GM12864 (cell line): ENCODE measurements at places on chromosomes 2 and 18.

DNA sequence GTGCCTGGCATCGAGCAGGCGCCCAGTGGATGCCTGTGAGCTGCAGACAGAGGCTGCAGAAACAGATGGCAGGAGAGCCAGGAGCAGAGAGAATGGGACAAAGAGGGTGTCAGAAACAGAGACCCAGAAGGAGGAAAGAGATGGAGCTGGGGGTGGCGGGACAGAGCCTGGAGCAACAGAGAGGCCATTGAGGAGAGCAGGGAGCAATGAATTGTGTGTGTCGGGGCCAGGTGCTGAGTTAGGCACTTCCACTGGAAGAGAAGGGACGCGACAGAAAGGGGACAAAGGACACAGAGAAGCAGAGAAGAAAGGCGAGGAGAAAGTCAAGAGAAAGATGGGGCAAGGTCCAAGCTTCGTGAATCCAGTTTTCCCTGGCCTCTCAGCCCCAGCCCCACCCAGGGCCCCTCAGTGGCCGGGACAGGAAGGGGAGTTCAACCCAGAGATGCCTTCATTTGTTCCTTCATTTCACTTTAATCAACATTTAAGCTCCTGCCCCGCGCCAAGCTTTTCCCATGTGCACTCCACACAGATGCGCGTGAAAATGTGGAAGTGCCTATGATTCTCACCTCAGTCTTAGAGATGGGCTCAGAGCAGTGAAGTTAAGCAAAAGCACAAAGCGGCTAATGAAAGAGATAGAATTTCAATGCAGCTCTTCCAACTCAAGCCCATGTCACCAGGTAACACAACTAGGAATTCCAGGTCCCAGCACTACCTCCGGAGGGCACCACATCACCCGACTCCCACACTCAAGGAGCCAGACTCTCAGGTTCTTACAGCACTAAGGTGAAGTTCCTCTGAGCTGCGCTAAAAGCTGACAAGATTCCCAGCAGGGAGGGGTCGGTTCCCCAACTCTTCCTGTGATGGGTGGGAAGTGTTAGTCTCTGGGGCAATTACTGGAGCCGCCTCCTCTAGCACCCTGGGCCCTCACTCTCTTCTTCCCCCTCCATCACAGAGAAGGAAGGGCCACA is 55.1 kb downstream of the TNS1 start:
- no peak for DNase-seq

DNA sequence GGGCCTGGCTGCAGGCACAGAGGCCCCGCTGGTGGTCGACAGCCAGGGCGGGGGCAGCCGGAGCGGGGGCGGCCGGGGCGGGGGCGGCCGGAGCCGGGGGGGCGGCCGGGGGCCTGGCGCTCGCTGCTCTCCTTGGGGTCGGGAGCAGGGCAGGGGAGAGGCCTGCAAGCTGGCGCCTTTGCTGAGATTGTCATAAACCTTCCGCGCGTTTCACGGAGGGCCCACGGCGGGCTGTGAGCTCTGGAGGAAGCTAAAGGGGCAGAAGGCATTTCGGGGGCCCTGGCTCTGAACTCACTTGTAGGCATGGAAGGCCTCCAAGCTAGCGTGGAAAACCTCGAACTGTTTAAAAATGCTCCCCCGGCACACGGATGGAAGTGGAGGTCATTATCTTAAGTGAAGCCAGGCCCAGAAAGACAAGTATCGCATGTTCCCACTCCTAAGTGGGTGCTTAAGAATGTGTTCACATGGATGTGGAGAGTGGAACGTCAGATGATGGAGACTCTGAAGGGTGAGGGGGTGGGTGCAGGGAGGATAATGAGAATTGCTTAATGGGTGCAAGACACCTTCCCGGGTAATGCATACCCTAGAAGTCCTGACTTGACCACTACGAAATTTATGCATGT is 629 bp downstream of the PRELID3A start:
- DNase-seq, result no peak

DNA sequence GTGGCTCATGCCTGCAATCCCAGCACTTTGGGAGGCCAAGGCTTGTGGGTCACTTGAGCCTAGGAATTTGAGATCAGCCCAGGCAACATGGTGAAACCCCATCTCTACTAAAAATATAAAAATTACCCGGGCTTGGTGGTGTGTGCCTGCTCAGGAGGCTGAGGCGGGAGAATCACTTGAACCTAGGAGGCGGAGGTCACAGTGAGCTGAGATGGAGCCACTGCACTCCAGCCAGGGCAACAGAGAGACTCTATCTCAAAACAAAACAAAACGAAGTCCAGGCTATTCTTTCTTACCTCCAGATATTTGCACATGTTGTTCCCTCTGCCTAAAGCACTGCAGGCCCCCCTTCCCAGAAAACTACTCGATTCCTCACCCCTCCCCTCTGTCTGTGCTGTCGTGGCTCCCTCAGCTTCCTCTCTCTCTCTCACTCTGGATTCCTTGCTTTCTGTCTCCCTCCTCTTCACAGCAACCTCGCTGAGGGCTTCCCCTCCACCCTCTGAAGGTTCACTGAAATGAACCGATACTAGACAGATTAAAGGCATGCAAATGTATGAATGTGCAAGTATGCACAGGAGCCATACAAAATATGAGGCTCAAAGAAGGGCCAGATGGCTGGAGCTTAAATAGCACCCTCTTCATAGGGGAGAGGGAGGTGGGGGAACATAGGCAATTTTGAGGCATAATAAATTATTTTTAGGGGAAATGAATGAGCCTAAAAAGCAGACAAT is 18.5 kb downstream of the TMEM177 start:
- no peak for DNase-seq

GRCh38 chr2:121608367-121608766 is 40.9 kb downstream of the CLASP1 start:
- DNase-seq, result no peak

DNA sequence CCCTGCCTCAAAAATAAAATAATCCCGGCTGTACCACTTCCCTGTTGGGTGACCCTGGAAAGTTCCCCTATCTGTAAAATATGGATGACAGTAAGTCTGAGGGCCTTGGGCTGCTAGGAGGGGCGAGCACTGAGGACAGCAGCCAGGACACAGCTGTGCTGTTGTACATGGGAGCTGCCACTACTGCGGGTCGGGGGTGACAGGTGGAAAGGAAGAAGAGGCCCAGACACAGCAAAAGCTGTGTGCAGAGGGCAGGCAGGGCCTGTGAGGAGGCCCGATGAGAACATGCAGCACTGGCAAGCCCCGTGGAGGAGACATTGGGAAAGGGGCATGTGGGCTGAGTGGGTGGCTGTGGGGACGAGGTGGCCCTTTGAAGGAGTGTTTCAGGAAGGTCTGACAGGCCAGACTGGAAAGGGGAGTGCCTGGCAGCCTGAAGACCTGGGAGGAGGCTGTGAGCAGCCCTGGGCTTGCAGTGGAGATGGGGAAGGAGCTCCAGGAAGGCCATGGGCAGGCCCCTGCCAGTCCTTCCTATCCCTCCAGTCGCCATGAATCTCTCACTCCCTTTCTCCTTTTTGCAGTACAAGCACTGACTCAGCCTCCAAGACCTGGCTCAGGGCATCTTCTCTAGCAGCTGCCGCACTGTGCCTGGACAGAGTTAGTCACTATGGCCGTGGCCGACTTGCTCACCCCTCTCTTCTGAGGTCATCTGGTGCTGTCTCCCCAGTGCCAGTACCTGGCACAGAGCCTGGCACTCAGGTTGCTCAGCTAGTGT is 28.9 kb upstream of the SEMA4C start:
- no peak for DNase-seq

- no peak for DNase-seq
Measured at GRCh38 chr2:130834091-130834930, 2.4 kb upstream of the ARHGEF4 start.

DNA sequence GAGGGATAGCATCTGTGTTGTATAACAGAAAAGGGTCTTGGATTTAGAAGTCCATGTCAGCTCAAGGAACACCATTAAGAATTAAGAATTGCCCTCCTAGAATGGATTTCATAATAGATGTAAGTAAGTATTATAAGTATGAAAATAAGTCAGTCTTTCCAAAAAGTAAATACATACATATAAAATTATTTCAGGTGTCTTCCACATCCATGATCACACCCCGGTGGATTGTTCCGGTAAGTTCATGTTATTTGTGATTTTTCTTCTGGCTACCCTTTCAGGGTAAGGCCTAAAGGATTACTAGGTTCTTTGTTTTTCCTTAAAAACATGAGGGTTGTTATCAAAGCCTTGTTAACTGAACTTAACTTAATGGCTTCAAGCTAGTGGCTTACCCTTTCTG is 55.9 kb downstream of the TMEM185B start:
- DNase-seq, result no peak

- no peak for DNase-seq
Measured at GRCh38 chr18:32771871-32772580, 797 bp downstream of the KLHL14 start.

GRCh38 chr18:76678248-76678647 is 144.1 kb upstream of the ZNF236 start:
- DNase-seq, result no peak

GRCh38 chr18:51196118-51196810 is 1.2 kb downstream of the MEX3C start:
- DNase-seq, result no peak

GRCh38 chr2:215503381-215503780 is 67.5 kb upstream of the FN1 start:
- DNase-seq, result no peak

- no peak for DNase-seq
Measured at GRCh38 chr2:64405581-64406406, 48.2 kb upstream of the LGALSL start.

DNA sequence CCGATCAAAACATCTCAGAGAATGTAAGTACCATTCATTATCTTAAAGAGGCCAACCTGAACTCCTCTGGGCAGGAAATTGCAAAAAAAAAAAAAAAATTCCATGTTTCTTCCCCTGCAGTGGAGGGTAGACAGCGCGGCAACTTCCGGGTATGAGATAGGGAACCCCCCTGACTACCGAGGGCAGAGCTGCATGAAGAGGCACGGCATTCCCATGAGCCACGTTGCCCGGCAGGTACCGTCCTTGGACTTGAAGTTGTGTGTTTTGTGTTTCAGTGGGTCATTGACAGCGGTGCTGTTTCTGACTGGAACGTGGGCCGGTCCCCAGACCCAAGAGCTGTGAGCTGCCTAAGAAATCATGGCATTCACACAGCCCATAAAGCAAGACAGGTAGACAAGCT is 7.2 kb downstream of the ACP1 start:
- no peak for DNase-seq

DNA sequence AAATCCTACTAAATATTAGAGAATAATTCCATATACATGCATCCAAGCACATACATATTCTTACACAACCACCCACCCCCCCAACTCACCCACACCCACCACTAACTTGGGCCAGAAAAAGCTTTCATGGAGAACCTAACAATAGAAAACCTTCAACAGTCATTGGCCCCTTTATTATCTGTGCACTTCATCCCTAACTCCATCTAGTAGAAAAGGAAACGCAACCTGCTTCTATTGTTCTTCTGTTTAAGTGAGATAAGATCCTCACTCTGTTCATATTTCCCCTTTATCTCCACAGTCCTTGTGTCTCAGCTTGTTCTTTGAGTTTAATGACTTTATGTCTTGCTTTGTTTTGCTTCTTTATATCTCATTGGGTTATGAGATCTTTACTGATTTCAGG is 1740.2 kb upstream of the CELF4 start:
- no peak for DNase-seq

GRCh38 chr2:139652385-139652784 is 872.2 kb upstream of the NXPH2 start:
- DNase-seq, result no peak

DNA sequence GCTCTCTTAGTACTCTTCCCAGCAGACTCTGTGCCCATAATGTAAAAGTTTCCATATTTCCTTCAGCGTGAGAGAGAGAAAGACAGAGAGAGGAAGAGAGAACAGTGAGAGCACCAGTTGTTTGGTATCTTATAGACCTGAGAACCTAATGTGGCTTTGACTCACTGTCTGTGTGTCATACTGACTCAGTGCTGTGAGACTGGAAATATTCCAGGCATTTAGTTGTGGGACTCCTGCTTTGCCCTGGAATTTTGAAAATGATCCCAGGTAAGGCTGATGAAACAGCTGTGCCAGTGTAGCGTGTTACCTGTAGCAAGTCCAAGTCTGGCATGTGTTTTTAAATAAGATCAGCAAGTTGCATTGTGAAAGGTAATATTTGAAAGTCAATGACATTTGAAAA is 87.9 kb upstream of the KCNH7 start:
- DNase-seq, result no peak

- DNase-seq, result no peak
Measured at GRCh38 chr18:11983592-11983991, 2.3 kb downstream of the IMPA2 start.

DNA sequence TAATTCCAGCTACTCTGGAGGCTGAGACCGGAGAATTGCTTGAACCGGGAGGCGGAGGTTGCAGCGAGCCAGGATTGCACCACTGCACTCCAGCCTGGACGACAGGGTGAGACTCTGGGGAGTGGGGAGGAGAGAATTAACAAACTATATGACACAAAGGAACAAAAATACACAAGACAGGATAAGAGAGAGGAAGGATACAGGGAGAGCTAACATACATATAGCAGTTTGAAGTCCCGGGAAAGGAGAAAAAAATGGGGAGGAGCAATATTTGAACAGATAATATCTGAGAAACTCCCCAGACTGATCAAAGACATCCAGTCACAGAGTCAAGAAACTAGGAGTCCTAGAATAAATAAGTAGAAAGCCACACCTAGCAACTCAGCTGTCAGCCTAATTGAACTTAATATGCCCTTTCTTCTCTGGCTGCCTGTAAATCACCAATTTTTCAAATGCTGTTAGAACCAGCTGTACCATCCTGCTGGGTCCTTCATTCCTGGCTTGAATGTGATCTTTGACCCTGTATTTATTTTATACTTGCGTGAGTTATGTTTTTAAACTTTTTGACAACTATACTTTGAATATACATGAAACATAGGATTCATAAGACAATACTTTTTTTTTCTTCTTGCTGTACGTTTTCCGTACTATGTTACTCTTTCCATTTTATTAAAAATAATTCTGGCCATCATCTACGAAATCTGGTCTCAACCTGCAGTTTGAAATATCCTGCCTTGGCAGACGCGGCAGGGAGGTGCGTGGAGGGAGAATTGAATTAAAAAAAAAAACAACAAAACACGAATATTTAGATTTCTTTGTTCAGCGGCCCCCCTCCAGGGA is 876 bp upstream of the CYP27A1 start:
- no peak for DNase-seq

- DNase-seq, result no peak
Measured at GRCh38 chr2:105490956-105491355, 92.1 kb upstream of the FHL2 start.

GRCh38 chr2:238079874-238080327 is 19.1 kb downstream of the SCLY start:
- DNase-seq, result no peak

- DNase-seq, result no peak
Measured at GRCh38 chr18:32888306-32888705, 115.5 kb upstream of the KLHL14 start.

GRCh38 chr2:128641421-128642080 is 322.9 kb upstream of the HS6ST1 start:
- no peak for DNase-seq

GRCh38 chr18:60649842-60650536 is 277.4 kb upstream of the MC4R start:
- DNase-seq, result no peak

GRCh38 chr2:51031021-51031780 is 731 bp downstream of the NRXN1 start:
- no peak for DNase-seq

- no peak for DNase-seq
Measured at GRCh38 chr2:3296182-3296972, 81.2 kb downstream of the EIPR1 start.

GRCh38 chr2:125169764-125170146 is 1144.7 kb downstream of the CNTNAP5 start:
- DNase-seq, result no peak

GRCh38 chr18:79507076-79507545 is 111.4 kb downstream of the NFATC1 start:
- DNase-seq, result no peak
